EH (cell line): ENCODE measurements at places on chromosomes 4 and X.
A peak's percentile ranks its signal among the peaks of the same experiment; 100 is the strongest.

GRCh38 chr4:39510348-39510929 is 16.8 kb downstream of the UGDH start:
- DNase-seq, result no peak

DNA sequence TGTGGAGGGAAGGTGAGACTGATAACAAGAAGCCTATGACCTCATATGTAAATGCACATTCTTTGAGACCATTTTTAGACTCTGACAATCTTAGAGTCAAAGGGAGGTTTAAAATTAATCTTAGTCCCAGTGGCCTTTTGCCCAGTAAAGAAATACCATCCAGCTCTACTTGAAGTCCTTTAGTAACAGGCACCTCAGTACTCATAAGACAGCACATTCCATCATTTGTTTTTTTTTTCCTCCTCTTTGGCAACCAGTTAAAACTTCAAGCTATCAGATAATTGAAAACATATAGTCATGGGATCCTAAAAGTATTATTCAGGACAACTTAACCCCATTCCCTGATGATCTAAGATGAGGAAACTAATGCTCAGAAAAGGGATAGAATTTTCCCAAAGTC is 4.6 kb downstream of the EDA2R start:
- DNase-seq, result peak; percentile 68

GRCh38 chr4:153346031-153346430 is 1.5 kb downstream of the MND1 start:
- DNase-seq, result no peak

DNA sequence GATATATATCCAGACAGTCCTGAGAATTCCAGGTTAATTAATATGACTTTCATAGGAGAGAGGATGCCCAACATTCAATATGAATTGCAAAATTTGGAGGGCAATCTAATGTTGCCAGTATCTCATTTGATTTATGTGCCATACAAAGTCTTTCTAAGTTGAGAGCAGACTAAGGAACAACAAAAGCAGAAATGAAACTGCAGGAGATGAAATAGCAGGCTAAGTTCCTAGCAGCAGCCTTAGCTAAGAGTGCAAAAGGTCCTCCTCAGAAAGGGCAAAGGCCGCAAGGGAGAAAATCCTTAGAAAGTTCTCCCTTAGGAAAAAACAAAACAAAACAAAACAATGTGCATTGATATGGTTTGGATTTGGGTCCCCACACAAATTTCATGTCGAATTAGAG is 602.9 kb upstream of the HTR2C start:
- DNase-seq, result no peak

- DNase-seq, result peak; percentile 98
Observed at GRCh38 chr4:186760576-186760975, 36.9 kb upstream of the FAT1 start.
